HFFc6 (cell line): ENCODE measurements at places on chromosomes 5 and 9. TPM values are rescaled to one million over a fixed set of nuclear protein-coding genes. Genes with fewer than 3 reads are reported as not detected.
A peak's percentile ranks its signal among the peaks of the same experiment; 100 is the strongest.

Gene PAEP
- total RNA-seq: not detected in 3 replicates

- DNase-seq: no peak
Observed at GRCh38 chr5:132778129-132778528, 1.1 kb upstream of the SEPTIN8 start.

Gene MORN5
- not detected in 3 replicates for total RNA-seq

GRCh38 chr5:10324518-10325370 is 17.0 kb upstream of the CMBL start:
- no peak for DNase-seq

GRCh38 chr9:131480258-131480657 is 22.5 kb upstream of the POMT1 start:
- DNase-seq: no peak

Gene OGN
- not detected in 2 replicates for total RNA-seq

GRCh38 chr5:113606298-113607134 is 93.0 kb downstream of the YTHDC2 start:
- peak; percentile 43 for DNase-seq

DNA sequence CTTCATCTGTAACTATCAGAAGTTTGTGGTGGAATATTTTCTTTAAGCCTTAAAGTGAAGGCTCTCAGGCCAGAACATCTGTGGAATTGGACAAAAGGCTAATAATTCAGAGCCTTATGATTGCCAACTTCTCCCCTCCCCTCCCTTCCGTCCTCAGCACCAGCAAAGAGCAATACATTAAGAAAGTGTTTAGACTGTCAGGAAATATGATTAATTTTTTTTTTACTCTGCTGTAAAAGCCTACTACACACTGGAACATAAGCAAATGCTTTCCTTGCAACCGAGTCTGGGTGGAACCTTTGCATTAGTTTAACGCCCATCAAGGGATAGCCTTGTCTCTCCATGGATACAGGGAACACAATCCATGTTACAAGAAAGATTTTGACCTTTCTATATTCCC is 110.3 kb upstream of the TARS1 start:
- DNase-seq: no peak

- DNase-seq: peak; percentile 4
Observed at GRCh38 chr5:79236970-79237739, 1.2 kb downstream of the JMY start.

GRCh38 chr5:126676195-126676624 is 75.5 kb downstream of the PHAX start:
- peak; percentile 39 for DNase-seq

Gene HTR1A
- not detected in 3 replicates for total RNA-seq

- no peak for DNase-seq
Observed at GRCh38 chr5:160629003-160629402, 207.3 kb downstream of the PTTG1 start.

DNA sequence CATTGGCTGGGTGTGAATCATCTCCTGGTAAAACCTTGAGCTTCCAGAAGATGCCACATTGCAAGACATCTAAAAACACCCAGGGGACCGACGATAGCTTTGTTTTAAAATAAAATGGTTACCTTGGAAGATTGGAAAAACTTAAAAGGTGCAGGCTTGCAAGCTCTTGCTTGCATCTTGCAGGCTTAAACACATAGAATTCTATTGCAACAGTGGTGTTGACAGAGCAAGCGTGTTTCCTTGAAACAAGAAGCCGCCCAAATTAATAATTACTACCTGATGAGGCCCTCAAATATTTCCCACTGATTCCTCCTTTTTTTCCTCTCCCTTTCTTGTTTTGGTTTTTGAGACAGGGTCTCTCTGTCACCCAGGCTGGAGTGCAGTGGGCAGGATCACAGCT is 137.1 kb upstream of the BASP1 start:
- no peak for DNase-seq

DNA sequence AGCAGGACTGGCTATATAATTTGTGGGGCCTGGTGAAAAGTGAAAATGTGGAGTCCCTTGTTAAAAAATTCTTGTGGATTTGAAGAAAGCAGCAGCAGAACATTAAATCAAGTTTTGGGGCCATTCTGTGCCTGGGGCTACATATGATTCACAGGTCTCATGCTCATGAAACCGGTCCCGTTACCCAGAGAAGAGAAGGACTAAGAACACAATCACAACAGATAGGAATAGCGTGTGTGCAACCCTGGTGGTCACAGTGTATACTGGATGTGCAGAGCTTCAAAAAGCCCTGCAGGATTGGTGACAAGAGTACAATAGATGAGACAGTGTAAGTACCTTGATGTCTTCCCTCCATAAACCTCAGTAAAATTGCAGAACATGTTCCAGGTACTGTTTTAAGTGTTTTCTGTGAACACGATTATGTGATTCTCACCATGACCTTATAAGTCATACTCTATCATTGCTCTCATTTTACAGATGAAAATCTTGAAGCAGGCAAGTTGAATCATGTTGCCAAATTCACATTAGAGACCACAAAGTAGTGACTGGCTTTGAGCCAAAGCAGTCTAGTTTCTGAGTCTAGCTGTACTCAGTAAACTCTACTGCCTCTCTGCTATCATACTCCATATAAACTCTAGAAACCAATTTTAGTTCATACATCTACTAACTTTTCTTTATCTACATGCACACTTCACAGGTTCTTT is 636.5 kb downstream of the TAF11L14 start:
- no peak for DNase-seq

Gene SLC46A2
- total RNA-seq: not detected in 3 replicates

Gene SLC6A7
- total RNA-seq: not detected in 3 replicates

DNA sequence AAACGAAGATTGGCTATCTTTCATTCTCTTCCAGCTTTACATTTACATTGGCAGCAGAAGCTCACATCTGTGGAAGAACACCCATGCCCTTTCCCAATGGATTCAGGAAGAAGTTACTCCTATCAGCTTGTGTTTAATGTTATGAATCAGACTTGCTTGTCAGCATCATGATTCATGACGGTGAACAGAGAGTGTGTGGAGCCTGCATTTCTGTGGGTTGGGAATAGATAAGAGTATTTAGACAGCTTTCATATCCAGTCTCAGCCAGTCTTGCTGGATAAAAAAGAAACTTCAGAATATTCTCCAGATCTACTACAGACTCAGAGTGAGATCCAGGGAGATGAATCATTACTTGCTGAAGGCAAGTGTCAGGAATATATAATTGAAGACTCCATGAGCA is 812.9 kb upstream of the ZNF608 start:
- DNase-seq: peak; percentile 29

Gene NOXA1
- total RNA-seq: 0.18 to 0.39 TPM (median 0.31 TPM) in 3 replicates

Gene OMD
- not detected in 3 replicates for total RNA-seq

Gene ANGPTL2
- 14.2 to 20.5 TPM (median 14.7 TPM) in 3 replicates for total RNA-seq

- peak; percentile 97 for DNase-seq
Observed at GRCh38 chr5:10719965-10720364, 41.1 kb downstream of the DAP start.

GRCh38 chr5:39224196-39224761 is 4.9 kb upstream of the FYB1 start:
- DNase-seq: no peak

DNA sequence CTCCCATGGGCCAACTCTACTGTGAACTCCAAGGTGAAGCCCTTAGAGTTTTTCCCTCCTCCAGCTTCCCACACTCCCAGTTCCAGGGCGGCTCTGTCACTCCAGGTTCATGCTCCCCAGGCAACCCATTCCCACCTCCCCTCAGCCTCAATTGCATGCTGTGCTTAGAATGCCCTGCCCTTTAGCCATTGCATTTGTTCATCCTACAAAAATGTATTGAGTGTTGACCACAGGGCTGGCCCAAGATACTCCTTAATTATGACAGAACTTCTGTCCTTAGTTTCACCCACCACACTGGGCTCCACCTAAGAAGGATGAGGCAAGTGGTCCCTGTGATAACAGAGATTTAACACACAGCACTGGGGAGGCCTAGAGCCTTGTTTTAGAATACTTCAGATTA is 236.1 kb downstream of the ADAMTSL1 start:
- no peak for DNase-seq

DNA sequence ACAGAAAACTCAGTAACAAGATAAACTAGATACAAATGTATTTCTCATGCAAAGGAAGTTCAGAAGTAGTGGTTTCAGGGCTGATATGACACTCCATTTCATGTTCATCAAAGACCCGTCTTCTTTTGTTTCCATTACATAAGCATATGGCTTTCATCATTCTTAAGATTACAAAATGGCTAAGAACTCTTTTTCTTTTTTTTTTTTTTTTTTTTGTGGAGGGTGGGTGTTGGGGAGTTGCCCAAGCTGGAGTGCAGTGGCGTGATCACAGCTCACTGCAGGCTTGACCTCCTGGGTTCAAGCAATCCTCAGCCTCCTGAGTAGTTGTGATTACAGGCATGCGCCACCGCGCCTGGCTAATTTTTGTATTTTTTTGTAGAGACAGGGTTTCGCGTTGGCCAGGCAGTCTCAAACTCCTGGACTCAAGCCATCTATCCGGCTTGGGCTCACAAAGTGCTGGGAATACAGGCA is 22.0 kb upstream of the PTBP3 start:
- DNase-seq: no peak

- DNase-seq: no peak
Observed at GRCh38 chr5:103333376-103333775, 74.8 kb downstream of the MACIR start.

DNA sequence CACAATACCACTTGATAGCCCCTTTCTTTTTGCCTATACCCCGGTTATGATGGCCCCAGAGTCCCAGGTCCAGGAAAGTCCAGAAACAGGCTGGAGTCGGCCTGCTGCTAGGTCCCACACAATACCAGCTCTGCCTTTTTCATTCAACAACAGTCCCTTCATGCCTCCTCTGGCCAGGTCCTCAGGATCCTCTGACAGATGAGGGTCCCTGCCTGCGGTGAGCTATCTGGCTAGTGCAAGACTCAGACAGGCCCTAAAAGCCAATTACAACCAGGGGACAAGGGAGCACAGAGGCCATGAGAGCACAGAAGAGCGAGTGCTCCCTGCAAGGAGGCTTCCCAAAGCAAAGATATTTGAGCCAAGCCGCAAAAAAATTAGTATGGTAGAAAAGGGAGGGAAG is 84.8 kb upstream of the ZBTB43 start:
- no peak for DNase-seq

- no peak for DNase-seq
Observed at GRCh38 chr9:108780942-108781734, 74.6 kb downstream of the ACTL7B start.

Gene LHX3
- not detected in 3 replicates for total RNA-seq

- no peak for DNase-seq
Observed at GRCh38 chr5:132663771-132664695, 6.1 kb downstream of the IL13 start.

- DNase-seq: no peak
Observed at GRCh38 chr9:87593359-87593980, 95.8 kb downstream of the DAPK1 start.

Gene RLN2
- not detected in 3 replicates for total RNA-seq

- no peak for DNase-seq
Observed at GRCh38 chr9:109730228-109730627, 49.8 kb upstream of the PALM2AKAP2 start.

Gene PCDHGA11
- 1.7 and 9.7 TPM in 2 replicates for total RNA-seq

DNA sequence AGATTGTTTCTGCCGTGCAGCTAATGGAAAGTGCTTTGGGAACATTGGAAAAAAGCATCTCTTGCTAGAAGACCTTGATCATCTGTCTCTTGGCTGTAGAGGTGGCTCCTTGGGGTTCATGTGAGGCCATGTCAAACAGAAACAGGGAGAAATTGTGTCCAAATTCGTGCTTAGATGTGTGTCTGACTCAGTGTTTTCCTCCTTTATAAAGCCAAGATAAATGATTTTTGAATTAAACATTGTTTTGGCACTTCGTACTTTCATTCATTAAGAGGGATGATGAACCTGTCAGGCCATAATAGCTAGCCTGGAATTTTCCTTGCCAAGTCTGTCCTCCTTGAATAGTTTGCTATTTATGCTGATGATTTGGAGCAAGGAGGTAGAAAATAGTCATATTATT is 143.8 kb downstream of the FBXL7 start:
- DNase-seq: no peak

DNA sequence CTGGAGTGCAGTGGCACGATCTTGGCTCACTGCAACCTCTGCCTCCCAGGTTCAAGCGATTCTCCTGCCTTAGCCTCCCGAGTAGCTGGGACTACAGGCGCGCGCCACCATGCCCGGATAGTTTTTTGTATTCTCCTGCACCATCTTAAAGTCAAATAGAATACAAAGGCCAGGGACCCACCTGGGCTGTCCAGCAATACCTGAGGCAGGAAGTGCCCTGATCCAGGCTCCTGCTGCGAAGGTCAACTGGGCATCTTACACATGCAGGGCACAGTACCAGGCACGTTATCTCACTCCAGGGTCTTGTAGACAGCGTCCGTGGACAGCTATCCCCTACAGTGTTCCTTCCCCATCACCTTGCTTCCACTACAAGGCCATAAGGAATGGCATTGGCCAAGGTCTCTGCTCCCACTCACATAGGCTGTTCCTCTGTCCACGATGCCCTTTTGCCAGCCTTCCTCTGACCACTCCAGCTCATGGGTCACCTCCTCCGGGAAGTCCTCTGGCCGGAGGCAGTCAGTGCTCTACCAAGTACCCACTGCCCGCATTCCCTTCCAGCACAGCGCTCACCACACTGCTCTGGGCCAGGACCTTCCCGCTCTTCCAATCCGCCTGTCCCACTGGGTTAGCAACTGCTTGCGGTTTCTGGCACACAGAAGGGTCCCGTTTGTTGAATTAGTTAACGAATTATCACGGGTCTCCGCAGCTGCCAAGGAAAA is 978 bp downstream of the P4HA2 start:
- DNase-seq: no peak

Gene FSTL4
- total RNA-seq: not detected in 3 replicates

Gene ZDHHC11B
- total RNA-seq: 0.15 TPM in 1 of 3 replicates, not detected in the others

Gene FST
- 14.0 to 89.6 TPM (median 14.2 TPM) in 3 replicates for total RNA-seq

Gene LCNL1
- not detected in 2 replicates for total RNA-seq

Gene PTGR1
- 52.6 to 84.1 TPM (median 55.4 TPM) in 3 replicates for total RNA-seq

- no peak for DNase-seq
Observed at GRCh38 chr9:36985061-36985768, 48.9 kb downstream of the PAX5 start.

- DNase-seq: no peak
Observed at GRCh38 chr5:25448646-25449045, 803.9 kb upstream of the CDH10 start.

- DNase-seq: peak; percentile 48
Observed at GRCh38 chr9:35051069-35051967, 21.1 kb downstream of the VCP start.

DNA sequence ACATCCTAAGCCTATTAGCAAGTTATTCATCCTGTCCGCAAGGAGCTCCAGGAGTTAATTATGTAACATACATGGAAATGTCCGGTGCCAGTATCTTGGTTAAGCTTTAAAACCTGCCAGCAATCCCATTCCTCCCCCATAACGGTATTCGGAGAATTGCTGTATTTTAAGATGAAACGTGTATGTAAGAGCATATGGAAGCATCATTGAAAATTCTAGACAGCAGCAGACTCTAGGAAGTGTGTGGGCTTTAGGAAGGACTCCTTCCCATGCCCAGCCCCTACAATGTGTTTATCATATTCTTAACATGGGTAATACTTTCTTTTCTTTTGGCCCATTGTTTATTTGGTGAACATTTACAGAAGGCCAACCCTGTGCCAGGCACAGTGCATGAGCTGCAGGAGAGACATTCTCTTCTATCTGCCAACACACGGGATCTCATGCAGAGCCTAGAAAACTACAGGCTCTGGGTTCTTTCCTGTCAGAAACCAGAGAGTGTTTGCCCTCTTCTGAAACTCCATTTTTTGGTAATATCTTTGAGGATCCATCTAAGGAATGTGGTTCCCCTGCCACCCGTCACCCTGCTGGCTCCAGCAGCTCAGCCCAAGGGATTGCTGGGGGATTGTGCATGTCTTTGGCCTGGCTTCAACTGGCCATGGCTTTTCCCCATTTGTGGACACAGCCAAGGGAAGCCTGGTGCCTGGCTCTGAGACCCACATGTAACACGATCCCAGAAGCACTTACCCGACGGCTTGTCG is 15.1 kb downstream of the ANGPTL2 start:
- DNase-seq: no peak

GRCh38 chr5:155307229-155307628 is 293.7 kb downstream of the KIF4B start:
- no peak for DNase-seq

Gene GNPDA1
- 25.1 and 28.7 TPM in 2 replicates for total RNA-seq
